ENCODE measurements at places on chromosomes 16 and 17.

GRCh38 chr17:14144508-14144907 lies 75.2 kb downstream of the COX10 start:
- DNase-seq = no peak

DNA sequence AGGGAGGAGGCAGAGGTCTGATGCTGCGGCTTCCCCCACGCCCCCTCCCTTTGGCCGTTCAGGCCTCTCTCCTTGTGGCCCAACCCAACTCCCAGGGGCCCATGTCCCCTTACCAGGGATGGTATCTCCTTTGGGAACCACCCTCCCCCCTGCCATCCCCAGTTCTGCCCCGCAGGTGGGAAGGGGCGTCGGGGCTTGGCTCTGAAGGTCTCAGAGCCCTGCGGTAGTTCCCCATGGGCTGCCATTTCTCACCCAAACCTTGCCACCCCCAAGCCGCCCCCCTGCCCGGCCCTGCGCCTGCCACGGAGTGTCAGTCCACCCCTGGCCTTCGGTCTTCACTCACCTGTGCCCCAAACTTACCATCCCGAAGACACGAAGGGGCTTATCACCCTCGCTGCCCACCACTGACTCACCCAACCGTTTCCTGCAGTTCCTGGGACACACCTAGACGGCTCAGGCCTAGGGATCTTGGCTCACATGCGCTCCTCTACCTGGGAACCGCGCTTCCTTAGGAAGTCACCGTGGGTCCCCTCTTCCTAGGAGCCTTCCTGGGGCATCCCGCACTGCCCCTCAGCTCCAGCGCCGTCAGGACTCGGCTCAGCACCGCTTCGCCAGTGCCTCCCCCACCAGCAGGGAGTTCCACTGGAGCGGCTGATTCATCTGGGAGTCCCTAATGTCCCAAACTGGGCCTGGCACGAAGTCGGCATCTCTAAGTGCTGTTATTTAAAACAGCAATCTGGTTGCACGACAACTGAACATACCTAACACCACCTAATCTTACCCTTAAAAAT lies 1.1 kb upstream of the DOC2A start:
- no peak for DNase-seq

- no peak for DNase-seq
Observed at GRCh38 chr16:55615071-55615470, 40.7 kb upstream of the SLC6A2 start.

DNA sequence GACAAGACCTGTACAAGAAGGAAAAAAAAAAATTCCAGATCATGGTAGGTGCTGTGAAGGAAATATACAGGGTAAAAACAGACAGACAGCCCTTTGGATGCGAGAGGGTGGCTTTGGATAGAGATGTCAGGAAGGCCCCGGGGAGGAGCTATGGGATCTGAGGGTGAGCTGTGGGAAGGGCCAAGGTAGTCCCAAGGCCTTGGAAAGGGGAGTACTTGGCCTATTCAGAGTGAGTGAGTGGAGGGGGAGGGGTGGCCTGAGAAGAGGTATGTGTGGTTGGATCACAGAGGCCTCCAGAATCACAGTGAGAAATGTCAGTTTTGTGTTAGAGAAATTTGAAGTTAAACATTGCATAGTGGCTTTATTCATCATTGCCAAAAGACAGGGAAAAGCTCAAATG lies 31.2 kb upstream of the AKTIP start:
- no peak for DNase-seq

GRCh38 chr17:36921095-36921851 lies 16.0 kb upstream of the LHX1 start:
- no peak for DNase-seq

DNA sequence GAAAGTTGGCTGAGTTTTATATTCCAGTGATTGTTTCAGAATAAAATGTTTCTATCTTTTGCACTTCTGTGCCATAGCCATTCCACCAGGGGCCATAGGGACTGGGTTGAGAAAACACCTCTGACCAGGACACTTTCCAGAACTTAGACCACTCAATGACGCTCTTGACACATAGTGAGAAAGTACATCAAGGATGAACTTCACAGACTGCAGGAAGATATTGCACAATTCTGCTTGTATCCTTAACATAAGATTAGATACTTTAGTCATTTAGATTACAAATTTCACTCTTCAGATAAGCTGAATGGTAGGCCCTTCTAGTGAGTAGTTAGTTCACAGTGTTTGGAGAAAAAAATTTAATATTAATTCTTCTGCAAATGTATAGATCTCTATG lies 13.0 kb upstream of the MPHOSPH6 start:
- DNase-seq = no peak

- no peak for DNase-seq
Observed at GRCh38 chr17:1752425-1753262, 9.2 kb upstream of the SERPINF1 start.

Measured in stimulated activated CD8-positive, alpha-beta memory T cell treated with anti-CD3 and anti-CD28 coated beads, Interleukin-15, amount 100 ng/mL, for 1 hour (primary cell).